NCI-H1092 (cell line): ENCODE measurements at places on chromosomes 4 and X.

DNA sequence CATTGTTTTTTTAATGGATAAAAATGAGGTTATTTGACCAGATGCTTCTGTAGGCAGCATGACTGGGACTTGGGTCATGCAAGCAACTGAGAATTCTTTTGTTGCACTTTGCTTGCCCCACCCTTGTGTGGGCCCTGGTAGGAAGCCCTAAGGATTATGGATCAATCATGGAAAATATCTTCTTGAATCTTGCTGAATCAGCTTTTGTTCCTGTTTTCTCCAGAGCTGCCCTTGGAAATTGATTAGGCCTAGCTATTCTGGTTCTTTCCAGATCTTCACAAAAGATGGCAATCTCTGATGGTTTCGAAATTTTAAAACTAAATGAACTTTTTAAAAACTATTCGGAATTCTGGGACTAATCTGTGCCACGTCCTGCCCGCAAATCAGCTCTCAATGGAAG is 58.6 kb downstream of the PRRG1 start:
- no peak for DNase-seq

GRCh38 chr4:159360549-159360948 is 257.7 kb downstream of the RAPGEF2 start:
- no peak for DNase-seq

DNA sequence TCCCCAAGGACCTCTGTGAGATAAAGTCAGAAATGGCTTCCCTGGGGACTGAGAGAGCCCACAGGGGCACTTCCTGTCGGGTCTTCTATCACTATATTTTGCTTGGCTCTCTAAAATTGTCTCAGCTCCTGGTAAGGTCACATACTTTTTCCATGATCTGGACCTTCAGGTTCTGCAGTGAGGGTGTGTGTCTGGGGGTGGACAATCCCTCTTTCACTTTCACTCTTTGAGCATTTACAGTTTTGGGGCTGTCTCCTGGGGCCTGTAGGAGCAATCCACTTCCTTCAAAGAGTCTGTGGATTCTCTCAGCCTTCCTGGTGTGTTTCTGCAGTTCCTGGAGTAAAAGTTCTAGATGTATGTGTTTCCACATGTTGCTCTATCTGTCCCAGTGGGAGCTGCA is 335.7 kb downstream of the FSTL5 start:
- no peak for DNase-seq

DNA sequence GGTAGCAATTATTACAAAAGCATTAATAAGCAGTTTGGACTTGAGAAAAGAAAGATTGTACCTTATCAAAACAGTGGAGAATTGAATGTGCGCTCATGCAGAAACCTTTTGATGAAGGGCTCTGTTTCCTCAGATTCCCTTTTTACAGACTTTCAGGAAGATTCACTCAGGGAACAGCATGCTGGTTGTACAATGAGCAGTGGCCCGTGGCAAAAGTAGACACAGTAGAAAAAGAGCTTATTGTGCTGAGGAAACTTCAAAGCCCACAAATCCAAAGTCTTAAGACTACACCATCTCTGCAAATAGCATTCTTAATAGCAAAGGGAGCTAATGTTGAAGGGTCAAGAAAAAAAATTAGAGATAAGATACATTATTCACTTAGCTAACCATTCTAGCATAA is 858.9 kb downstream of the PDHA2 start:
- no peak for DNase-seq

GRCh38 chr4:74230902-74231499 is 73.1 kb downstream of the MTHFD2L start:
- no peak for DNase-seq

DNA sequence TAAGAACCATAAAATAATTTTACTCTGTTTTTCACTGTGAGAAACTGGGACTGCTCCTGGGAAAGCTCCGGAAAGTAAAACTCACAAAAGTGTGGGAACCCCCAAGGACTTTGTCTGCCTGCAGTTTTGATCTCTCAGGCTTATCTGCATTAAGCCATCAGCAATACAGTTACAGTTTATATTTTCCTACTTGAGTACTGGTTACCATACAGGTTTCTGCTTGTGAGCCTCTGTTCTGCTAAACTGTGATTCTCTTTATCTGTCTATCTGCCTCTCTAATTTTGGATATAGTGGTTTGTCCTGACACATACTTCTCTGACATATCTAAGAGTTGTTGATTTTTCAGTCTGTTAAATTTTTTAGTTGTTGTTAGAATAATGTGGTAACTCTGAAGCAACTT is 11.6 kb downstream of the PABPC4L start:
- DNase-seq: no peak

DNA sequence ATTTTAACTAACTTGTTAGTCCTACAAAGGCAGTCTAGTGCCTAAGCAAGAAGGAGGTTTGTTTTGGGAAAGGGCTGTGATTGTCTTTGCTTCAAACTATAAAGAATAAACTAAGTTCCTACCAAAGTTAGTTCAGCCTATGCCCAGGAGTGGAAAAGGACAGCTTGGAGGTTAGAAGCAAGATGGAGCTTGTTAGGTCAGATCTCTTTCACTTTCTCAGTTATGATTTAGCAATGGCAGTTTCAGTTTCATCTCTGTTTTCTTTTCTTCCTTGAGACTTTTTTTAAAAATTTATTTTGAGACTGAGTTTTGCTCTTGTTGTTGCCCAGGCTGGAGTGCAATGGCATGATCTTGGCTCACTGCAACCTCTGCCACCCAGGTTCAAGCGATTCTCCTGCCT is 82.9 kb upstream of the NLGN4X start:
- DNase-seq: no peak

DNA sequence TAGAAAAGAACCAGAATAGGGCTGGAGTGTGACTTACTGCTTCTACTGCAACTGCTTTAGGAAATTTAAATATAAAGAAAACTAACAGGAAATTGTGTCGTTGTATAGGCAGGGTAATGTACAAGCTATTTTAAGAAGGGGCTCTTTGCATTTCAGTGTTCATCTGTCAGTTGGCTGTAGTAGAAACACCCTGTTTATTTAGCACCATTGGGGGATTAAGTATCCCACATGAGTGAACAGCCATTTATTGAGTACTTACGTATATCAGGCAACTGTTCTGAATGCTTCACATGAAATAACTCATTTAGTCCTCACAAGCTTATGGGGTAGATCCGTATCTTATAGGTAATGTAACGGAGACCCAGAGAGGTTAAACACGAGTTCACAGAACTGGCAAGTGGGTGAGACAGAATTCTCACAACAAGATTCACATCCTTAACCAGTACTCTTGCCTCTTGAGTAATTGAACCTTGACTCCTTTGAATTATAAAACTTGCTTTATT is 23.9 kb downstream of the STIM2 start:
- DNase-seq: no peak

- DNase-seq: no peak
These were observed 21.1 kb downstream of the SCML1 start for GRCh38 chrX:17758382-17758781.

DNA sequence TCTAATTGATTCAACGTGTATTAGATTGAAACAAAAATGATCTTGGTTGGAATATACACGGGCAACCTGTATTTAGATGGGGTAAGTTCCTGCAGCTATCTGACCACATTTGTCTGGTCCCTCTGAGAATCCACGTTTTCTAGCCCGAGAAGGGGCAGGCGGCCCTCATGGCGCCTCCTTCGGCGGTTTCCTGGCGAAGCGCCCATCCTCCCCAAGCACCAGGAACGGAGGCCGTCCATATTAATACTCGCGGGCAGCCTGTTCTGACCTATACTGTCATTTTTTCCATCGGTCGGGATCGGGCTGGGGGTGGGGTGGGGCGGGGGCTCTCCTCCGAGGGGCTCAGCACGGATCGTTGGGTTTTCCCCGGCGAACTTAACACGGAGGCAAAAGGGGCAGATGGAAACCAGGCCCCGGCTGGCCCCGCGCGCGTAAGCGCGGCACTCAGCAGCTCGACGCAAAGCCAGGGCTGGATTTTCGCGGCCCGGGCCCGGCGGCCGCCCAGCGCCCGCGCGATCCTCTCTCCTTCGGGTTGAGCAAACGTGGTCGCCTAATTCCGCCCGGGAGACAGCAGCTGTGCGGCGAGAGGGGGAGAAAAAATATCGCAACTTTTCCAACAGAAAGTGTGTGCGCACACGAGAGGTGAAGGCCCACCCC is 77.2 kb upstream of the BCOR start:
- DNase-seq: peak; percentile 72

DNA sequence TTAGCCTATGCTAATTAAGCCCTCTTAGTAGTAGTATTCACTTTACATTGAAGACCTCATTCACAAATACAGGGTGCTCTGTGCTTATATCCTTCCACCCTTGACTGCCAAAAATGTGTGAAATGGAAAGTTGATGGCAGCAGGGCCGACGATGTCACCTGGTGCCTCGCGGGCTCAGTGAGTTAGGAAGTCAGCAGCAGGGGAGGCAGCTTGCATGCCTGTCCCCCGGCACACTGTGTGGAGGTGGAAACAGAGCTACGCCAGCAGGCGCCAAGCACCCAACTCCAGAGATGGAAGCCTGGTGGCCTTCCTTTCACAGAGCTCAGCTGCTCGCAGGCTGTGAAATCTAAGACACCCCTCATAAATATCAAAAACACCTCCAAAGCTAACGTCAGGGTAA is 8.4 kb downstream of the MSL3 start:
- DNase-seq: no peak

DNA sequence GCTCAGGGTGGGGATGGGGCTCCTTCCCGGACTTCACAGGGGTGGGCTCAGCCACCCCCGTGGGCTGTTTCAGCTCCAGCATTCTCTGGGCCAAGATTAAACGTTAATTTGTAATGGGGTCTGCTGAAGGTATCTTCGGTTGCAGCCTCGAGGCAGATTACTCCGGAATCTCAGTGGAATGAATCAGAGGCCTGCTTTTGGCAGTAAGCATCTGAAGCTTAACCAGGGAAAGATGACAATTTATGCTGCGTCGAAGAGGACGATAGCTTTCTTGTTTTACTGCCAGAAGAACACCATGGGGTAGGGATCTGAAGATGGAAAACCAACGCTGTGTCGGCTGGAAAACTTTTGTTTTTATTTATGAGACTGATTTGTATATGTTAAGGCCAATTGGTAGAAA is 129.2 kb upstream of the MSX1 start:
- no peak for DNase-seq

DNA sequence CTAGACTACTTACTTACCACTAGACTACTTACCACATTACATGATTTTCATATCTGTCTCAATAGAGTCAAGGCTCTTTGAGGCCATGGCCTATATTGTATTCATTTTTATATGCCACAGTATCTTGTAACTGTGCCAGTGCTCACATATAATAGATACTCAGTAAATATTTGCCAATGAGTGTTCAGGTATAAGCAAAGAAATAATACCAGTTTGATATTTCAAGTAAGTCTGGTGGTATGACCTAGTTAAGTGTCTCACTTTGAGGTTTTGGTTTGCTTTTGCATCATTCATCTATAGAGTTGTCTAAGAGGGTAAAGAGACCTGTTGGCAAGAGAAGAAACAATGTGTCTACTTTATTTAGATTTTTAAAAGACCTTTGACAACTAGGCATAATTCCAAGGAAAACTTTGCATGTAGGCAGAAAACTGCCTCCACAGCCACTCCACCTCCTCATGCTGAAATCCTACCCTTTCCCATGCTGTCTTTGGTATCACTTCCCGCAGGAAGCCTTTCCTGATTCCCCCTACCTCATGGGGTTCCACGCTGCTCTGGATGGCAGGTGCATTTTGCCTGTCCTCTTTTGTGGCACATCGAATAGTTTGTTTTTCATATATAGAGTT is 91.3 kb upstream of the KLHL13 start:
- peak; percentile 55 for DNase-seq

DNA sequence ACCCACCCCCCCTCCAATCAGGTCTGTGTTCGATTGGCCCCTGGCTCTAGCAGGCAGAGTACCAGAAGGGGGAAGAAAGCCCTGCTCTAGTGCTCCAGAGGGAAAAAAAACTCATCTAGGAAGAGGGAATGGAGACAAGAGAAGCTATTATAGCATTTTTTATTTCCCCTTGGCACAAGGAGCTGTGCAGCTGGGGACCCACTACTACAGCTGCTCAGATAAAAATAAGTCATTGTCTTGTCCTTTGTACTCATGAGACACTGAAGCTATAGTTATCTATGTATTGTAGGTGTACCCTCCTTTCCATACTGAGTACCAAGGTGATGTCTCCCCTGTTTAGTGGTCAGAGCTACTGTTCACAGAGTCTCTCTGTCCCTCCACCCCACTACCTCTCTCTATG is 14.3 kb downstream of the CCDC160 start:
- no peak for DNase-seq

DNA sequence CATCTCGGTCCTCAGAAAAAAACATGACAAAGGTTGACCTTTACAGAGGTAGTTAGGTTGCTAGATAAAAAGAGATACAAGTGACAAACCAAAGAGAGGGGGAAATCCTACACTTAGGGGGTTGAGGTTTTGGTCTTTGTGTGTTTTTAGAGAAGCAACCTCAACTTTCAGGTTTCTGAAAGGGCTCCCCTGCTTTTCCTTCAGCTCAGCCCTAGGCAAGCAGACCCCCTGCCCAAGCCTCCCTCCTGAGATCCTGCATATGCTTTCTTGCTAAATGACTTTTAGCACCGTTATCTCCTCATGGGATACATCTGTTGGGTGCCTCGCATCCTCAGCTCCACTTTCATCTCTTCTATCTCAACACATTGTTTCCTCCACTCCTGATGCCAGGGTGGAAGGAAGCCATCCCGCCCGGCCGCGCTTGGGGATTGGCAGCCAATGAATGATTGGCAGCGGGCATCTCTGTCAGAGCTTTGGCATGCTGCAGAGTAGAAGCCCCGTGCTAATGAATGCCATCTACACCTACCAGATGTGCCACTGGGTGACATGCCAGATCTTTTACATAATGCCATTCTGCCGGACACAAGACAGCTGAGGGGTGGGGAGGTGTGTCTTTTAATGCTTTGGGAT is 15.0 kb upstream of the PRDM8 start:
- DNase-seq: no peak

DNA sequence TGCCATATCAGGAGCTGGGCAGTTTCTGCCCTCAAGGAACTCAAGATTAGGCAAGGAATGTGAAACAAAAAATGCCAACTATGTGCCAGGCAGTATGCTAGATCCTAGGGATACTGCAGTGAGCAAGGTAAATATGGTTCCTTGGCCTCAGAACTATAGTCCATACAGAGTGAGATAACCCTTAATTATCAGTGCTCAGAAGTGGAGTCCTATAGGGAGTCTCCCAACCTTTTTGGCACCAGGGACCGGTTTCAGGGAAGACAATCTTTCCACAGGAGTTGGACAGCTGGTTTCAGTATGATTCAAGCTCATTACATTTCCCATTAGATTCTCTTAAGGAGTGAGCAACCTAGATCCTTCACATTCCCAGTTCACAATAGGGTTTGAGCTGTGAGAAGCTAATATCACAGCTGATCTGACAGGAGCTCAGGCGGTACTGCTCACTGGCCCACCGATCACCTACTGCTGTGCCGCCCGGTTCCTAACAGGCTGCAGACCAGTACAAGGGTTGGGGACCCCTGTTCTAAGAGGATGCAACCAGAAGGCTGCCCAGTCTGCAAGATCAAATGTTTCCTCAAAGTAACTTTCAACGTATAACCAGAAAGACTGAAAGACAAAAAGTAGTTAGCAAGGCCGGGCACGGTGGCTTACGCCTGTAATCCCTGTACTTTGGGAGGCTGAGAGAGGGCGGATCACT is 1.7 kb upstream of the SRP72 start:
- DNase-seq: no peak
